ENCODE measurements at places on chromosomes 2 and 18.

- DNase-seq: no peak
Observed at GRCh38 chr2:213162516-213163118, 11.2 kb upstream of the IKZF2 start.

- DNase-seq: no peak
Observed at GRCh38 chr18:72391951-72392350, 152.2 kb downstream of the CBLN2 start.

GRCh38 chr18:11251891-11252270 is 102.5 kb upstream of the PIEZO2 start:
- DNase-seq: no peak

DNA sequence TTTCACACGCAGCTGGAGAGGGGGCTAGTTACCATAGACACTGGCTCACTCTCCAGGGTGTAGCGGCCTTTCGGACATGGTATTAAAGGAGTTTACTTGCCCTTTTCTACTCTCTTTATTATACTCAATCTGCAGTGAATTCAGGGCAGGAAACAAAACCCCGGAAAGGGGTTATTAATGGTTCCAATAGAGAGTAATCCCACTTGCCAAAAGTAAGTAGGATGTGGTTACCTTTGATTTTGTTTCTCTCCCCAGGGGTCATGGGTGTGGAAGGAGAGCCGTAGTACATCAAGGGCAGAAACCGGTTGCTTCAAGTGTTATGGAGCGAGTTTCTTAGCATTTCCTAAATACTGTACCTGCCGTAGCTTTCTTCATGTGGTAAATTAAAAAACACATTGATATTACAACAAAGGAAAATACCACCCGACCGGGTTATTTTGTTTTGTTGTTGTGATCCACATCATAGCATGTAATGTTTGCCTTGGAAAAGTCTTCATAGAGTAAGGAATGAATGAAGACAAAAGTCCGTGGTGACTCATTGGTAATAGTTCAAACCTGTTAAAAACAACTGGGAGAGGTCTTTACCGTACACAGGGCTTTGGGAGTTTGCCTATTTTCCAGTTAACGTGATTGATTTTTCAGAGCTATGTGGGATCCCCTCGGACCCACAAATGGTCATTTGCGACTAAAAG is 71.5 kb downstream of the SLC4A3 start:
- no peak for DNase-seq

DNA sequence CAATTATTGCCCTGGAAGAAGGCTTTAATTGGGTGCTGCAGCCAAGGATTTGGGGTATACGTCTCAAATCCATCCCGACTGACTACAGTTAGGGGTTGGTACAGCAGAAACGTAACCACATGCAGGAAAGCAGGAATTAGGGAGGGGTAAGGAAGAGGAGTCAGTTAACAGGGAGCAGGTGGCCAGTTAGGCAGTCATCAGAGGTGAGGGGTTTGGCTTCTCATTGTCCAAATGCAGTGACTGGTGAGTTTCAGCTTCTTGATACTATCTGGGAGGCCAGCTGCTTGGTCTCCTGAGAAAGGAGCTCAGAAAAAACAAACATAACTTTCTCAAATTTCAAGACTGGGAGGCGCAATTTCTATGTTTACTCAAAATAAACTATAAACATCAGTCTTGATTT is 38.8 kb upstream of the UBE2F start:
- DNase-seq: no peak

GRCh38 chr2:101038455-101039255 is 36.6 kb downstream of the RPL31 start:
- DNase-seq: no peak
